ENCODE measurements at places on chromosomes 4 and X.
A peak's percentile ranks its signal among the peaks of the same experiment; 100 is the strongest.

- no peak for DNase-seq
Observed at GRCh38 chr4:139028191-139028661, 12.6 kb downstream of the NOCT start.

DNA sequence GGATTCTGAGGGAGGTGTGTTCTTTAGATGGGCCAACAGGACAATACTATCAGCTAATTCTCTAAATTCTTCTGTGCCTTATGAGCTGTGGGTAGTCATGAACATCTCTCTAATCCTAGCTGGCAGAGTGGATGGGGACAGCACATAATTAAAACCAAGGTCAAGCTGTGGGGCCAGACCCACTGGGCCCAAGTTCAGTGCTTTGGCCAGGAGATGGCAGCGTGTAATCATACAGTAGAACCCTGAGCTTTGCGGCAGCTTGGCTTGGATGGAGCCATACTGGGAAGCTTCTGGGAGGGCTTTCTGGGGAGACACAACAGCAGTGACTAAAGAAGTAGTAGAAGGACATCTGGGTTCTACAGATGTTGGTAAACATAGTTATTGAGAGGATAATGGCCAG, 140.3 kb upstream of the CXCL13 start:
- DNase-seq = peak; percentile 6

GRCh38 chr4:169263791-169264392, 6.9 kb downstream of the SH3RF1 start:
- no peak for DNase-seq

- no peak for DNase-seq
Observed at GRCh38 chrX:2691543-2692220, 587 bp downstream of the CD99 start.

- no peak for DNase-seq
Observed at GRCh38 chr4:113822555-113823290, 61.2 kb upstream of the CAMK2D start.
